ENCODE measurements at places on chromosomes 1 and 21.

DNA sequence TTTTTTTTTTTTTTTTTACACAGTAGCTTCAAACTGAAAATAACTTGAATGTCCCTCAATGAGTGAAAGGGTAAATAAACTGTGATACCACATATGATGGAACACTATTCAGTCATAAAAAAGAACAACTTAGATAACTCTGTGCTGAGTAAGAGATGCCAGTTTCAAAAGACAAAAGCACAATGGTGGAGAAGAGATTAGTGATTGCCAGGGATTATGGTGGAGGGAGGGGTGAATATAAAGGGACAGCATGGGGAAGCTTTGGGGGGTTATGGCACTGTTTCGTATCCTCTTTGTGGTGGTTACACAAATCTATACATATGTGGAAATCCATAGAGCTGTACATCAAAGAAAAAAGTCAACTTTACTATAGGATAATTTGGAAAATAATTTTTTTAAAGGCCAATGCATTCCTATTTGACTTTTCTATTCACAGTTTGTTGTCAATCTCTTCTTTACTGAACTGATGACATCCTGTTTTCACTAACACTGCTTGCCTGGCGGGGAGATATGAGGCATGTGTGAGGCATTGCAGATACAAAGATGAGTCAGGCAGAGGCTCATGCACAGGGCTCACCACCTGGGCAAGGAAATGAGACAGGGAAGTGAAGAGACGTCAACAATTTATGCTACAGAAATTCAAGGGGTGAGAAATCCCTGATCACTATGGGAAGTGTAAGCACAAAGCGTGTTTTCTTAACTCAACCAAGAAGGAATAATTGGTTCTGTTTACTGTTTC, 302.7 kb downstream of the DUSP10 start:
- DNase-seq: no peak

GRCh38 chr1:95004013-95004412, 68.7 kb downstream of the ALG14 start:
- no peak for DNase-seq

GRCh38 chr1:109370712-109371340, 26.9 kb downstream of the SORT1 start:
- DNase-seq: no peak

DNA sequence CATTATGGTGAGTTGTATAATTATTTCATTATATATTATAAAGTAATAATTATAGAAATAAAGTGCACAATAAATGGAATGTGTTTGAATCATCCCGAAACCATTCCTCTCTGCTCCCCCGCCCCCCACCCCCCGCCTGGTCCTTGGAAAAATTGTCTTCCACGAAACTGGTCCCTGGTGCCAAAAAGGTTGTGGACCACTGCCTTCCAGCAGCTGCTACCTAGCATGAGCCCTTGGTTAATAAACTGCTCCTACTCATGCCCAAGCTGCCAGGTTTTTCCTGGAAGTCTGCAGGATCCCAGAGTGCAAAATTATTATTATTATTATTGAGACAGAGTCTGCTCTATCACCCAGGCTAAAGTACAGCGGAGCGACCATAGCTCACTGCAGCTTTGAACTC, 6.8 kb upstream of the IFNGR2 start:
- no peak for DNase-seq

DNA sequence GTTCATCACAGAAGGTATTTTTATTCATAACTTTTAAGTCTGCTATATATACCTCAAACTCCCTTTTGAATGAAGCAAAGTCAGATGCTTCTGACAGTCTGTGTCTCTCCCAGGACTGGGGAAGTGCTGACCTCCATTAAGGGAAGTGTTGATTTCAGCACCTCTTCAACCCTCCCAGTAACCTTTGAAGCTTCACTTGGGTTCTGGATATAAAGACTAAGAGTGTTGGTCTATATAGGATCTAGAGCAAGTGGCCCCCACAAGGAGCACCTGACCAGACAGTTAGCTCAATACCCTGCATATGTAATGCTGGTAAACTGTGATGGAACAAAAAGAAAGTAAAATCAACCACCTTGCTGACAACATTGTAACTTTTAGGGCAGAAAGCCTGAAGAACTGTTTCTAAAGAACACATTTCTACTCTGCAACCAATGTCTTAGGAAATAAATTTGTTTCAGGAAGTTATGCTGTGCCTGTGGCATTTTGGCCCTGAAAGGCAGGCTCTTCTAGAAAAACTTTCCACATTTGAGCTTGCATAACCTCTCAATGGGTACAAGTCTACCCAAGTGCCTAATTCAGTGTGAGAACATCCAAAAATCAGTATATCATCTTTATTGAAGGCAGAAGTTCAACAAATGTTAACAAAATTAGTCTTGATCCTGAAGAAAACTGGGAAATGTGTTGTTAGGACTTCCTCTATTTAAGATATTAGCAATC, 865 bp upstream of the PTPN22 start:
- no peak for DNase-seq

DNA sequence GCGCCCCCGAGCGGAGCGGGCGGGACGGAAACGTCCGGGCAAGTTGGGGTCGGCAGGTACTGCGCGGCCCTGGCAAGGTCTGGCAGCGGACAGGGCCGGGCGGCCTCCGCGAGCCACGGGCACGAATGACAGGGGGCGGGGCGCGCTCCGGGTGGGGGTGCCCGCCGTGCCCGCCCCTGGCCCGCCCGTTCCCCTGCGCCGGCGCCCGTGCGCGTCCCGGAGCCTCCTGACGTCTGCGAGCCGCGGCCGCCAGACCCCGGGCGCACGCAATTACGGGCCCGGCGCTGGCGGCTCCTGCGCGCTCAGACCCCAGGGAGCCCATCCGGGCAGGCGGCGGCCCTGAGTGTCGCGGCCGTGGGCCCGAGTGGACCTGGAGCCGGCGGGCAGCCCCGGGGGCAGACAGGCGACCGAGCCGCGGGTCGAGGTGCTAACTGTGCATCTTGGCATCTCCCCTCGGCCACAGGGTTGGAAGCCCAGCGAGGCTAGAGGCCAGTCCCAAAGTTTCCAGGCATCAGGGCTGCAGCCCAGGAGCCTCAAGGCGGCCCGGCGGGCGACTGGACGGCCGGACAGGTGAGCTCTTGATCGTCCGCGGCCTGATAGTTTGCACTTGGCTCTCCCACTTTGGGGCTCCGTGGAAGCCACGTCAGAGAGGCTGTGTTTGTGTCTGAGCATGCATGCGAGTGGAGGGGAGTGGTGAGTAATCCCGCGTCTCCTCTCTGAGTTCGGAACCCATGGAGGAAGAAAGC, 918 bp downstream of the MIB2 start:
- DNase-seq: peak; percentile 27

DNA sequence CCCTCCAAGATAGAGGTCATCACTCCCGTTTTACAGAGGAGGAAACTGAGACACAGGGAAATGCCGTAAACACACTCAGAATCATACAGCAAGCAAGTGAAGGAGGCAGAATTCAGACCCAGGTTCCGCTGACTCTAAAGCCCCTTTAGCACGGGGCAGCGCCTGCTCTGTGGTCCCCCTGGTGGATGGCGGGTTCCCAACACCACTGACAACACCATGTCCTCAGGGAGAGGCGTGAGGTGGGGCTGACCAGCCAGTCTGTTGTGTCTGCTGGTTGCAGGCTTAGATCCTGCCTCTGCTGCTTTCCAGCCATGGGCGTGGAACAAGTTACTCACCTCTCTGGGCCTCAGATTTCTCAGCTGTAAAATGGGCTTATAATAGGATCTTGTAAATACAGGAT, 617.3 kb downstream of the MATN1 start:
- DNase-seq: peak; percentile 87

GRCh38 chr1:48876330-48876785, 99.7 kb upstream of the BEND5 start:
- no peak for DNase-seq

DNA sequence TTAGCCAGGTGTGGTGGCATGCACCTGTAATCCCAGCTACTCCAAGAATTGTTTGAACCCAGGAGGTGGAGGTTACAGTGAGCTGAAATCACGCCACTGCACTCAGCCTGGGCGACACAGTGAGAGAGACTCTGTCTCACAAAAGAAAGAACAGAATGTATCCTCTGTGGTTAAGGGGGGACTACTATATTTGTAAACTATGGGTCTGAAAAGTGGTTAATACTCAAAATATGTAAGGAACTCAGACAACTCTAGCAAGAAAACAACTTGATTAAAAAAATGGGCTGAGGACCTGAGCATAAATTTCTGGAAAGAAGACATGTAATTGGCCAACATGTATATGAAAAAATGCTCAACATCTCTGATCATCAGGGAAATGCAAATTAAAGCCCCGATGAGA, 11.2 kb downstream of the FNBP1L start:
- no peak for DNase-seq

DNA sequence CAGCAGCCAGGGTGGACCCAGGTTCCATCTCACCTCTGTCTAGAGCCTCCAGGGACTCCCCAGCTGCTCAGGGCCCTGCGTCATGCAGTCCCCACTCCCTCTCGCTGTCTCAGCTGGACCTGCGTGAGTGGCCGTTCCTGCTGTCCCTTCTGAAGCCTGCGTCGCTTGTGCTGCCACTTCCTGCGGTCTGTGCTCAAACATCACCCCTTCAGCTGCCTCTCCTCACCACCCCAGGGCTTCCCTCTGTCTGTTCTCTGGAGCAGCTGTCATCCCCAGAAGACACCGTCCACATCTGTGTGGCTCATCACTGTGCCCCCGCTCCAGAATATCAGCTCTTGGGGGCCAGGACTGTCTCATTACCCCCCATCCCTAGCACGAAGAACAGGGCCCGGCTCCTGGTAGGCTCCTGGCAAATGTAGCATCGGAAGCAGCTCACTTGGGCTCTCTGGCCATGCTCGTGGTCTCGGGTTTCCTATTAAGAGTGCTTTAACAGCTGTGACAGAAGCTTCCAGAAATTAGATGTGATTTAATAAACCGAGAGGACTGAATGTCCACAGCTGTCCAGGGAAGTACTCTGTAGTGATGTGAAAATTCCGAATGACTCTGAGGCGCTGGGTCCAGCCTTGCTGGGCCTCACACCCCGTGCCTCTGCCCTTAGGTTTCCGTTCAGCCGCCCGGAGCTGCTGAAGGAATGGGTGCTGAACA, 3.3 kb downstream of the THAP3 start:
- no peak for DNase-seq

DNA sequence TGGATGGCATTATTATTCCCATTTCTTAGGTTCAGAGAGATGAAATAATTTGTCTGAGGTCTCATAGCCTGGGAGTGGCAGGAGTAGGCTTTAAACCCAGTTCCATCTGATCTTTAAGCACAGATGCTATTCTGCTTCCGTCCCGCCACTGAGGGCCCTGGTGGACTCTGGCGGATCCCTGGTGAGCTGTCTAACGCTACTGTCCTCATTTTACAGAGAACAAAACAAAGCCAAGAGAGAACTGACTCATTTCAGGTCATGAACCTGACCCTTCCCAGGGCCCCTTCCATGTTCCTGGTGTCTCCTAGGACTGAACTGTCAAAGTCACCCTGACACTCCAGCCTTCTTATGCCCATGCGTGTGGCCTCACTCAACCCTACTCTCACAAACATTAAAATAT, 3.1 kb upstream of the GALE start:
- no peak for DNase-seq

GRCh38 chr1:248839168-248839555, 1.1 kb downstream of the ZNF672 start:
- DNase-seq: no peak

DNA sequence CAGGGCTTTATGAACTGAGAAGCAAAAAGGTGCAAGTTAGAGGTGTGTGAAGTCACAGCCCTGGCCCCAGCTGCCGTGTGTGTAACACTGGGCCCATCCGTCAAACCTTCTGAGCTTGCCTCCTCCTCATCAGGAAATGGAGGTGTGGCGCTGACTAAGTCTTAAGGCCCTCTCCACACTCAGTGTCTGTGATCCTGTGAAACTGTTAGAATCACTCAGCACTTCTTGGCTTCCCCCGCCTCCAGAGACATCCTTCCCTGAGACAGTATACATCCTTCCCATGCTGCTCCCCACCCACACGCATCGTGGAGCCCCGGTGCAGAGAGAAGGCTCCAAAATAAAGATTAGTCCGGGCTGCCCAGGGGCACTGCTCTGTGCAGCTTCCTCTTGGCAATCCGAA, 33.3 kb downstream of the LRP8 start:
- DNase-seq: no peak

- no peak for DNase-seq
Measured at GRCh38 chr1:206804156-206804737, 32.0 kb upstream of the IL10 start.

GRCh38 chr1:93579891-93580290, 101.7 kb downstream of the BCAR3 start:
- no peak for DNase-seq

GRCh38 chr1:194004146-194004545, 817.7 kb upstream of the B3GALT2 start:
- DNase-seq: no peak

GRCh38 chr1:108610073-108610472, 50.2 kb downstream of the EEIG2 start:
- no peak for DNase-seq

DNA sequence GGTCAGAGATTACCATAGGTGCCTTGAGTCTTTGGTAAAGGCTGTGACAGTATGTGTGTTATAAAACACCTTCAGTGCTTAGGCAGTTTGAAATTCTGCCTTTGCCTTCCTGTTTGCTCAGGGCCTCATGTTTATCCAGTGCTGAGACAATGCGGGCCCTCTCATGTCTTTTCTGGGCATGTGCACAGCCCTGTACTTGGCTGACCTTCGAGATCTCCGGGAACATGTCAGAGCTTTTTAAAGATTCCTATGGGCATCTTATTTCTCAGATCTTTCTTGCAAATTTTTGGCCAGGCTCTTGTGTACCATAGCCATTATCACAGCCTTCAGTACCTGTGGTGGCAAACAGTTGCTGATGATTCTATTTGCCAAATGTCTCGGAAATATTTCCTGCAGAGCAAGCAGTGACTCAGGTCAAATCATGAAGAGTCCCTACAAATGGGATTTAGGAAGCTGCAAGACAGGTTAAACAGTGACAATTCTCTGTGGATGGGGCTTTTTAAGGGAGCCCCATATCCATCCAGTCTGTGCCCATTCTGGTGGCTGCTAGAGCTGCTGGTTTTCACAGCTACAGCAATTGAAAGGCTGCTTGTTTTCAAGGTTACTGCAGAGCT, 42.1 kb downstream of the HOOK1 start:
- no peak for DNase-seq

- no peak for DNase-seq
Measured at GRCh38 chr1:228085287-228085951, 2.9 kb downstream of the ARF1 start.

DNA sequence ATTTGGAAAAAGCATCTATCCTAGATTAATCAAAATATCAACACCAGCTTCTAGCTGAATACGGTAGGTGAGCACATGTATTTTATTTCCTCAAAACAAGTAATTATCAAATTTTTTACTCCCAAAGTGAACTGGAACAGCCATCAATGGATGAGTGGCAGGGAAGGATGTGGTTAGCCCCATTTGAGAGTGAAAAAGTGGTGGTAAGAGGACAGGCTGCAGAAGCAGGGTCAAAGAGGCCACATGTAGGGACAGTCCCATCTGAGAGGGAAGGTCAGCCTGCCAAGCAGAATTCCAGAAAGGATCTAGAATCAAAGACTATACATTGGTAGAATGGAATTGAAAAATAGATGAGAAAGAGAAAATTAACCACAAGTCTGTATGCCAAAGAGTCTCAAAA, 163.8 kb downstream of the SMYD3 start:
- DNase-seq: no peak

- no peak for DNase-seq
Measured at GRCh38 chr1:171590022-171590421, 32.0 kb upstream of the MYOCOS start.

GRCh38 chr1:55443175-55443915, 228.2 kb upstream of the USP24 start:
- no peak for DNase-seq
